Stomach (tissue), 19 donors: ENCODE measurements at places on chromosomes 16 and 17.

GRCh38 chr16:69469807-69470561 is 45.6 kb downstream of the CYB5B start:
- no peak overlapping the region for H3K27ac ChIP-seq
- no peaks in the 10 kb centered on the region for H3K4me1 ChIP-seq
- no peak overlapping the region for H3K4me3 ChIP-seq
- DNase-seq = no peak
- H3K27me3 ChIP-seq = no peaks in the 10 kb centered on the region

DNA sequence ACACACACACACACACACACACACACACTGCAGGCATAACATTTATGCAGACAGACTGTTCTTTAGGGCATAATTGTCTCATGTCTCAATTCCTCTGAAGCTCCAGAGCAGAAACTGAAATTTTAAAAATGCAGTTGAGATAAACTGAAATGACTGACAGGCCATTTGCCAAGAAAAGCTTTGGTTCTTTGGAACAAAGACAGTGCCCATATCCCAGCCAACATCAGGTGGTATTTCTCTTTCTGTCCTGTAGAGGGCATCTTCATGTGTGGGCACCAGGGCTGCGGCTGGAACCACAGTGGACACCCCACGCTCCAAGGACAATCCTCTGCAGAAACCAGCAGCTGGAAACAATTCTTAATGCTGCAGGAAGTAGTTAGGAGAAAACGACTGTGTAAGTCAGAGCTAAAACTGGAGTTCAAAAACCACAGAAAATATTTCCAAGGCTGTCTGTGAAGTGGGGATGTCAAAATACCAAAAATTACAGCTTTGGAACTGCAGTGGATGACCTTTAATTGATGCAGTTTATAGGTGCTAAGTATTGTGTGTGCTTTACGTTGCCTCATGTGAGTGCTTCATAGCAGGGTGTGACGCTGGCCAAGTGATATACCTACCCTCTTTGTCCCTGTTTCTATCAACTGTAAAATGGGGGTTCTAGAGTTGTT is 10.6 kb upstream of the MEFV start:
- no peaks in the 10 kb centered on the region for H3K27me3 ChIP-seq
- no peak overlapping the region for H3K4me3 ChIP-seq
- H3K4me1 ChIP-seq = peaks cover 19% of the 10 kb centered on the region
- no peak for DNase-seq

GRCh38 chr17:8311131-8311790 is 1.2 kb downstream of the ARHGEF15 start:
- H3K36me3 ChIP-seq = no peaks in the 10 kb centered on the region
- peaks cover 7% of the 10 kb centered on the region for H3K4me1 ChIP-seq
- H3K27me3 ChIP-seq = no peaks in the 10 kb centered on the region
- no peak for DNase-seq
- H3K4me3 ChIP-seq = peak overlapping the region; percentile 7
- peak overlapping the region; percentile 66 for H3K27ac ChIP-seq

- H3K27ac ChIP-seq = peak within 1 kb of the TSS; percentile 99
- peaks cover 8% of the 10 kb centered on the region for H3K36me3 ChIP-seq
- H3K4me3 ChIP-seq = peak within 1 kb of the TSS; percentile 84
These were observed at the start of gene RNF213 for GRCh38 chr17:80260791-80261158. TSS of gene RNF213 (plus strand) at chr17:80260852. CDS start at chr17:80263682, 2,830 bp downstream.

DNA sequence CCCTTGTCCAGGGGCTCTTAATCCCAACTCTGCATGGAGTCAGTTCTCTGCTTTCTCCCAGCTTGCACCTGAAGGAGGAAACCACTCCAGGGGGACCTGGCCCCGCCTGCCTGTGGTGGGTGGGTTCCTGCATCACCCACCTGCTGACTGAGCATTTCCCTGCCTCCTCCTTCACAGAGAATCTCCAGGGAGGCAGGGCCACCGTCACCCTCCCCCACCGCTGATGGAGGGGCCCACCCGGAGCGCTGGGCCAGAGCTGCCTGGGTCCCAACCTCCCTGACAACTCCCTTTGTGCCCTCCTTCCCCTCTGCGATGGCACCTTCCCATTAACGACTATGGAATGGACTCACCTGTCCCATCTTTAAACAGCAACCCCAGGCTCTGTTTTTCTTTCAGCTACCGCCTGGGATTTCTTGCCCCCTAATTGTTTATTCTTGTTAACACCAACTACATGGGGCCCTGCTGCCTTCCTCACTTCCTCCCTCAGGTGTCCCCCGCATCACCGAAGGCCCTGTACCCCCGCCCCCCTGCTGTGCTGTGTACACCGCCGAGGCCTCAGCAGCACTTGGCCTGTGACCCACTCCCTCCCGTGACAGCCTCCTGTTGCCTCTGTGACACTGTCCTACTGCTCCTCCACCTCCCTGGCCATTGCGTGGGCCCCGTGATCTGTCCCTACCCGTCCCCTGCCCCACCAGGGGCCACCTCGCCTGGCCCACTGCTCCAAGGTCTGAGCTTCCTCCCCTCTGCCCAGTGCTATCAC is 842 bp upstream of the TEDC2 start:
- H3K27me3 ChIP-seq = no peaks in the 10 kb centered on the region
- H3K27ac ChIP-seq = peak overlapping the region; percentile 65
- H3K4me3 ChIP-seq = peak overlapping the region; percentile 59
- peaks cover 20% of the 10 kb centered on the region for H3K4me1 ChIP-seq

- no peaks in the 10 kb centered on the region for H3K36me3 ChIP-seq
- no peak overlapping the region for H3K27ac ChIP-seq
- no peak overlapping the region for H3K4me3 ChIP-seq
- H3K4me1 ChIP-seq = no peaks in the 10 kb centered on the region
These were observed 14.3 kb upstream of the HNF1B start for GRCh38 chr17:37759014-37759637.

DNA sequence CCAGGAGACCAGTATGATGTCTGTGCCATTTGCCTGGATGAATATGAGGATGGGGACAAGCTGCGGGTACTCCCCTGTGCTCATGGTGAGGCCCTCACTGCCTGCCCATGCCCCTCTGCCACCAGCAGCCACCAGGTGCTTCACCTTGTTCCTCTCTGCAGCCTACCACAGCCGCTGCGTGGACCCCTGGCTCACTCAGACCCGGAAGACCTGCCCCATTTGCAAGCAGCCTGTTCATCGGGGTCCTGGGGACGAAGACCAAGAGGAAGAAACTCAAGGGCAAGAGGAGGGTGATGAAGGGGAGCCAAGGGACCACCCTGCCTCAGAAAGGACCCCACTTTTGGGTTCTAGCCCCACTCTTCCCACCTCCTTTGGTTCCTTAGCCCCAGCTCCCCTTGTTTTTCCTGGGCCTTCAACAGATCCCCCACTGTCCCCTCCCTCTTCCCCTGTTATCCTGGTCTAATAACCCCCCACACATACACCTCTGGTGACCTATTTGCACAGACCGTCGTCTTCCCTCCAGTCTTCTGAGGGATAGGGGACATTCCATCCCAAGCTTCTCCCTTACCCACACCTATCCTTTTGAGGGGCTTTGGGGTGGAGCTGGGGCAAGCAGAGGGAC is 3.7 kb downstream of the PFN1 start:
- no peaks in the 10 kb centered on the region for H3K27me3 ChIP-seq
- H3K4me1 ChIP-seq = peaks cover 47% of the 10 kb centered on the region
- no peak for DNase-seq
- peak overlapping the region; percentile 99 for H3K27ac ChIP-seq
